ENCODE measurements at places on chromosomes 12 and 14.

DNA sequence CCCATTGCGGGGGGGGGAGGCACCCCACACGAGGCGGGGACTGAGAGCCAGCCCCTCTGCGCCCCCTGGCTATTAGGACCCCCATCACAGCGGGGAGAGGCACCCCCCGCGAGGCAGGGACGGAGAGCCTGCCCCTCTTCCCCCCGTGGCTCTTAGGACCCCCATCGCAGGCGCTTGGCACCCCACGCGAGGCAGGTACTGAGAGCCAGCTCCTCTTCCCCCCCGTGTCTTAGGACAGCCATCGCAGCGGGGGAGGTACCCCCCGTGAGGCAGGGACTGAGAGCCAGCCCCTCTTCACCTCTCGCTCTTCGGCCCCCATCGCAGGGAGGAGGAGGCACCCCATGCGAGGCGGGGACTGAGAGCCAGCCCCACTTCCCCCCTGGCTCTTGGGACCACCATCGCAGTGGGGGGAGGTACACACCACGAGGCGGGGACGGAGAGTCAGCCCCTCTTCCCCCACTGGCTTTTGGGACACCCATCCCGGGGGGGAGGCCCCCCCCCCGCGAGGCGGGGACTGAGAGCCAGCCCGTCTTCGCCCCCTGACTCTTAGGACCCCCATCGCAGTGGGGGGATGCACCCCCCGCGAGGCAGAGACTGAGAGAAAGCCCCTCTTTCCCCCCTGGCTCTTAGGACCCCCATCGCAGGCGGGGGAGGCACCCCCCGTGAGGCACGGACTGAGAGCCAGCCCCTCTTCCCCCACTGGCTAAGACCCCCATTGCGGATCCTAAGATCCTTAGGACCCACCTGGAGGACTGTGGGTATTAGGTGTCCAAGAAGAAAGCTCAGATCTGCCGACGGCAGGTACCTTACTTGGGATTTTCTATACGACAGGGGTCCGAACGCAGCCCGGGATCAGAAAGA, 198.6 kb upstream of the PZP start:
- DNase-seq = no peak

GRCh38 chr14:86015941-86016340, 486.0 kb downstream of the FLRT2 start:
- DNase-seq = no peak

GRCh38 chr14:54782751-54783659, 119.6 kb downstream of the GCH1 start:
- DNase-seq = no peak

DNA sequence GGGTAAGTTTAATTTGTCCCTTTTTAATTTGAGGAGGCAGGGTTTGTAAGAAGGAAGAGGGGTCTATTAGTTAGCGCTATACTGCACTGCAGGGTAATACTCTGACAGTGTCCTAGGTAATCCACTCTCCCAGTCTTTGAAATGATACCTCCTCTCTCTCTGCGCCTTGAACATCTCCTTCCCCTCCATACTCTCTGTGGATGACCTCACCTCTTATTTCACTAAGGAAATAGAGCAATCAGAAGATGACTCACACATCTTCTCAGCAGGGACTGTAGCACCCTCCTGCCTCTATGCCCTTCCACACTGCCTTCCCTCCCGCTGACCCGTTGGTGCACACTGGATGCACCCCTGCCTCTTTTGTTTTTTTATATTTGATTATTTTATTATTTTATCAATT, 94.2 kb downstream of the GRIP1 start:
- no peak for DNase-seq

- no peak for DNase-seq
These were observed 2.2 kb downstream of the SLC25A21 start for GRCh38 chr14:37170237-37170636.

GRCh38 chr12:93186131-93186530, 191.6 kb upstream of the NUDT4 start:
- DNase-seq = no peak

- DNase-seq = peak; percentile 76
These were observed 1.4 kb upstream of the ASIC1 start for GRCh38 chr12:50055831-50056638.

DNA sequence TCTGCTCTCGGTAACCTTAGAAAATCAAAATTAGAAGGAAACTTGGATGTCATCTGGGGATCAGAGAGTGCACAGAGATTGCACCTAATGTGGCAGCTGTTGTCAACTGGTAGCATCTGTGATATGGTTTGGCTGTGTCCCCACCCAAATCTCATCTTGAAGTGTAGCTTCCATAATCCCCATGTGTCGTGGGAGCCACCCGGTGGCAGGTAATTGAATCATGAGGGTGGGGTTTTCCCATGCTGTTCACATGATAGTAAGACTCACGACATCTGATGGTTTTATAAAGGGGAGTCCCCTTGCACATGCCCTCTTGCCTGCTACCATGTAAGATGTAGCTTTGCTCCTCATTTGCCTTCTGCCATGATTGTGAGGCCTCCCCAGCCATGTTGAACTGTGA, 127.7 kb upstream of the SRRM4 start:
- no peak for DNase-seq

- DNase-seq = no peak
These were observed 254.0 kb upstream of the ATP2B1 start for GRCh38 chr12:89962648-89963047.

DNA sequence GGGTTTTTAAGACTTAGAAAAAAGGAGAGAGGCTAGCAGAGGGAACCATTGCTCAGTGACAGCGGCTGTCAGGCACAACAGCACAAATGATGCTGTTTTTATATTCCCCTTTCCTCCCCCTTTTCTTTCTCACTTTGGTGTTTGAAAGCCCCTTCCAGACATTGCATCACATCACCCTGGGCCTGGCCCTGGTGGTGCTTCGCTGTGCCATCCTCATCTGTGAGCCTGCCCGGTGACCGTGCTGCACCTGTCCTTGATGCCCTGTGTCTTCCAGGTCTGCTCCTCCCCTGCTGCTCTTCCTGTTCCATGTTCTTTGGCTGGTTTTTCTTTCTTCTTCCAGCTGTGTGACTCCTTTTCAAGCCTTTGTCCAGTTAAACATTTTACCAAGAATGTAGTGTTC, 24.8 kb downstream of the KLC1 start:
- no peak for DNase-seq

DNA sequence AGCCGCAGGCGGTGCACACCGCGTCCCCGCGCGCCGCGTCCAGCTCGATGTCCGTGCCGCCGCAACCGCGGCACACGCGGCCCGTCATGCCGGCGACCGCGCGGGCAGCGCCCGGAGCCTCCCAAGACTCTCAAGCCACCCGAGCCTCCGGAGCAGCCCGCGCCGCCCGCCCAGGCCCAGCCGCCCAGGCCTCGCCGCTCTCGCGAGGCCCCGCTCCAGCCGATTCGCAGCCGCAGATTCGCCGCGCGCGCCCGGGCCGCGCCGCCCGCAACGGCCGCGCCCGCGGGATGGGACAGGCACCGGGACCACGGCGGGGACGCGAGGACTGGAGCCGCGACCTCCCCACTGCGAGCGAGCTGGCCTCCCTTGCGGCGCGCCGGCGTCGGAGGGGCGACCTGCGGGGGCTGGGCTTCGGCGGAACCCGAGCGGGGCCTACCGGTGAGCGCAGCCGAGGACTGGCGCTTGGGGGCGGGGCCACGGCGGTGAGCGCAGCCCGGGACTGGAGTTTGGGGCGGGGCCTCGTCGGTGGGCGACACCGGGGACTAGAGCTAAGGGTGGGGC, at the start of gene BRF1:
BRF1 (minus strand) TSS at position 460 of the 561 bp plus-strand sequence; CDS start at position 88, 372 bp downstream.
- DNase-seq = no peak

DNA sequence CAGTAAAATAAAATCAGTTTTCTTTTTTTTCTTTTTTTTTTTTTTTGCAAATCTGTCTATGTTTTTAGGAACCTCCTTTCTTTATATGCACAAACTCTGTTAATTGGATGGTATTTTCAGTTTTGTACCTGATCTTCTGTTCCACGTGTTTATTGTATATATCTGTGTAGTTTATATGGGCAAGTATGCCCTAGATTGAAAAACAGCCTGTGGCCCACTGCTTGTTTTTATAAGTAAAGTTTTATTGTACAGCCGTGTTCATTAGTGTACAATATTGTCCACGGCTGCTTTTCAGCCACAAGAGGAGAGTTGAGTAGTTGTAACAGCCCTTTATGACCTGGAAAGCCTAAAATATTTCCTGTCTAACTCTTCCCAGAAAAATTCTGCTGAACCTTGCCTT, 18.7 kb upstream of the MYO1H start:
- no peak for DNase-seq

- DNase-seq = no peak
These were observed 109.2 kb downstream of the VEZT start for GRCh38 chr12:95326855-95327254.

GRCh38 chr12:88925454-88925853, 345.2 kb upstream of the KITLG start:
- no peak for DNase-seq

DNA sequence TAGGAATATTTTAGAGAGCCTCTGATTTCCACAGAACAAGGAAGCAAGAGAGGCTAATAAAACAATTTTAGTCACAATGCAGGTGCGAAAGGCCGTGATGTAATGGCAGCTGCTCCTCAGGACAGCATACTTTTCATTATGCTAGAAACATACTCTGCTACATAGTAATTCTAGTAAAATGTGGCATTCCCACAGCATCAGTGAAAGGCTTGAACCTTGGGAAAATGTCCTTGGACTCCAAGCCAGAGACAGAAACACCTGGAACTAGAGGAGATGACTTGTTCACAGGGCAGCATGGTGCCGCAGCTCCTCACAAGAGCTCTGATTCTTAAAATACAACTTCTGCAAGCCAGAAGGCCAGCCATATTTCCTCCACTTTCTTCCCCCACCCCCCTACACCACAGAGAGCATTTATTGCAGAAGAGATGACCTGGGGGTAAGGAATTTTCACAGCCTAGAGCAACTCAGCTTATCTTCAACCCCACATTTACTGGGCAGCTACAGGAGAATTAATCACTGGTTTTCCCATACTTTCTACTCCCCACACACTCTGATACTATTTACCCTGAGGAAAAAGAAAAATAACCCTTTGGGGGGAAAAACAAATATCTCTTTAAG, 15.8 kb downstream of the ABCC9 start:
- DNase-seq = no peak

DNA sequence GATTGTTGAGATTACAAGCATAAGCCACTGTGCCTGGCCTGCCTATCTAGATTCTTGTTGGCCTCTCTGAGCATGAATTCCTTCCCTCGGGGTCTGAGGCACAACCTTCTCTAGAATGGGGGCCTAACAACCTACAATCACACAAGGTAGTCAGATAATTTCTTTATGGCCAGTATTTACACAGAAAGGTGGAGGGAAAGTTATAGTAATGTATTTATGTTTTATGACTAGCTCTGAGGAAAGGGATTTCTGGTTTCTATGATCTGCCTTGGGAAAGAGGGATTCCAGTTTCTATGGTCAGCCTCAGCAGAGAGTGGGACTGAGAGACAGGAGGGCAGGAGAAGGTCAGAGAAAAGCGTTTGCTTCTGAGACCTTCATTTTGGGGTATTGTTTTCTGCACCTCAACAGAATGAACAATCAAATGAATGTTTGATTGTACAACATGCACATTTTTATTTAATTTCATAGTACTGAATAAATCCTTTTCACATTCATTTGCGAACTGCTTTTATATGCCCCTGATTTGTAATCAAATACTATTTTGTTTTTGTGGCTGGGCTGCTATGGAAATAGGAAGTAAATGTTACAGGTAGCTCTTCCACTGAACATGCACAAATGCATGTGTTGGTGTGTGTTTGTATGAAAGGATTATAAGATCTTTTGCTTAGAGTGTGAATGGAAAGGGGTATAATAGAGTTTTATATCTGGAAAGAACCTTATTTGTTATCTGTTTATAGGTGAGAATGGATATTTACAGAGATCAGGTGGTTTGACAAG, 499.7 kb upstream of the RGS6 start:
- no peak for DNase-seq

GRCh38 chr12:126431767-126432166, 1366.5 kb downstream of the AACS start:
- DNase-seq = no peak

GRCh38 chr14:95220663-95221231, 63.4 kb upstream of the DICER1 start:
- no peak for DNase-seq

DNA sequence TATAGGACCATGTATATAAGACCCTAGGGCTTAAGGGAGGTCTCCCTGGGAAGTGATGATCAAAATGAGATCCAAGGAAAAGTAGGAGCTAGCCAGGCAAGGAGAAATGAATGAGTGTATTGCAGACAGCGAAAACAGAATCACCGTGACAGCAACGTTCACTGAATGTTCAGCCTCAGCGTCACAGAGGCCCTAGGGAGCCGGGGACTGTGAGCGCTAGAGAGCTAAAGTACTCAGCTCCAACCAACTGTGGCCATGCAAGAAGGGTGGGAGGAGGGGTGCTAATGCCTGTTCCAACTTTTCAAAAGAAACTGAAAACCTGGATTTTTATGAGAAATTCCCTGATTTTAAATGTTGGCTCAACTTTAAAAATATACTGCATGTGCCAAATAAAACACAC, 105.5 kb upstream of the CCND2 start:
- DNase-seq = peak; percentile 32

- DNase-seq = no peak
These were observed 42.9 kb upstream of the ATP23 start for GRCh38 chr12:57898308-57898970.

DNA sequence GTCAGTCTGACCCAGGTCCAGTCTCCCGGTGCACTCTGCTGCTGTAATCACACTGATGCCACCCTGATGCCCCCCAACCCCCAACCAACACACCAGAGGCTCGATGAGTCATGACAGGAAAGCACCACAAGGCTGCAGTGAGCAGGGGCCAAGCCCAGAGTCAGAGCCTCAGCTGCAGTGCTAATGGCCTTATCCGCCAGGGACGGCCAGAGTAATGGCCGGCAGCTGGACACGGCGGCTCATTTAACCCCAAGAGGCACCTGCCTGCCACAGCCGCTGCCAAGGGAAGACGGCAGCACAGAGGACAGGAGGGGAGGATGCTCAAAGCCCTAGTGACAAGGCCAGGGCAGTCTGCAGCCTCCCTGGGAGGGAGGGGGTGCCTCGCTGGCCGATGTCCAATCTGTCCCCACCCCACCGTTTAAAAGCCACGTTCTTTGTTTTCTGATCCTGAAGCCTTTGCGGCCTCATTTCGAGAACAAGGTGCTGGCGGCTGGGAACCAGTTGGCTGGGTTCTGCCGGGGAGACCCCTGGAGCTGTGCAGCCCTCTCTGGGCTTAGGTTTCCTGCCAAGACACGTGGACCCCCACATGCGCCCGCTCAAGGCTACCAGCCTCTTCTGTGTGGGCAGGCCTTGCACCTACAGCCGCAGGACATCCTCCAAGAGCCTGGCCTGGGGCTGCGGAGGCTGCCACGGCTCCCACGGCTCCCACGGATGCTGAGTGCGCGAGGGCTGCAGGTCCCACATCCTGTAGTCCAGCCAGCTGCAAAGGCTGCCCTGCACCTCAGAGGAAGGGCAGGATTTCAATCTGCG, 13.1 kb downstream of the CCDC85C start:
- DNase-seq = peak; percentile 80

- no peak for DNase-seq
These were observed 22.1 kb downstream of the PRKD1 start for GRCh38 chr14:29905543-29905942.

Measured in retina (tissue), 1 donor.